Activated CD4-positive, alpha-beta memory T cell treated with anti-CD3 and anti-CD28 coated beads for 36 hours (primary cell): ENCODE measurements at places on chromosomes 4 and X.

- no peaks in the 10 kb centered on the region for H3K27me3 ChIP-seq
- H3K36me3 ChIP-seq: no peaks in the 10 kb centered on the region
- no peak for DNase-seq
- no peaks in the 10 kb centered on the region for H3K4me1 ChIP-seq
Measured at GRCh38 chrX:95076449-95076848, 1402.4 kb downstream of the FAM133A start.

GRCh38 chrX:53133400-53133799 lies 39.5 kb downstream of the KANTR start:
- peaks cover 9% of the 10 kb centered on the region for H3K36me3 ChIP-seq
- no peak for DNase-seq
- no peaks in the 10 kb centered on the region for H3K27me3 ChIP-seq
- H3K27ac ChIP-seq: no peak overlapping the region
- H3K4me3 ChIP-seq: no peak overlapping the region

DNA sequence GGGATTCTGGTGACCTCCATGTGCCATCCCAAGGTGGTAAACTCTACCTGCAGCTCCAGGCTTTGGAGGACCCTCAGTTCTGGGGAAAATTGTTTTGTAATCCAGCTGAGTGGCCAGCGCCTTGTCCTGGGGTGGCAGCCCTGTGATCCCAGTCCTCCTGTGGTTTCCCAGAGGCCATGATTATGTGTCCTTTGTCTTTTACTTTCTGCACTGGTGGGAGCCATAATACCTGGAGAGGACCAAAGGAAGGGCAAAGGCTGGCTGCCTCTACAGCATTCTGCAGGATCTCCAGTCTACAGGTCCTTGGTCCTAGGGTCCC lies 64.0 kb downstream of the NBDY start:
- H3K4me1 ChIP-seq: peaks cover 24% of the 10 kb centered on the region
- H3K4me3 ChIP-seq: no peak overlapping the region
- H3K27me3 ChIP-seq: no peaks in the 10 kb centered on the region
- no peak overlapping the region for H3K27ac ChIP-seq

DNA sequence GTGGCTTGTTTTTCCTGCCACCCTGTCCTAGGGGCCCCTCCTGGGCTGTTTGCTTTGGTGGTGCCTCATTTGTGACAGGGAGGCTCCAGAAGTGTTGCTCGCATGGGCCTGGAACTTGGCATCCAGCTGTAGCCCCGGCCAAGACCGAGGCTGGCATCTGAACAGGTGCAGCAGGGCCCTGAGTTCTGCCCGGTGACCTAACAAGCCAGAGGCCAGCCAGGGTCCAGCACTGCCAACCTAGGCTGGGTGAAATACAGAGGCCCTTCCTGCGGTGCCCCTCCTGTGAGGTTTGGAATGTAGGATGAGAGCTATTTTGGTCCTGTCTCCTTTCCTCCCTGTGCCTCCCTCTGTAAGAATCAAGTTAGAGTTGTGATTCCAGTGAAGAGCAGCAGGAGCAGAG lies 58.5 kb downstream of the STARD8 start:
- H3K4me3 ChIP-seq: no peak overlapping the region
- H3K36me3 ChIP-seq: no peaks in the 10 kb centered on the region
- H3K27me3 ChIP-seq: no peaks in the 10 kb centered on the region
- H3K27ac ChIP-seq: no peak overlapping the region

DNA sequence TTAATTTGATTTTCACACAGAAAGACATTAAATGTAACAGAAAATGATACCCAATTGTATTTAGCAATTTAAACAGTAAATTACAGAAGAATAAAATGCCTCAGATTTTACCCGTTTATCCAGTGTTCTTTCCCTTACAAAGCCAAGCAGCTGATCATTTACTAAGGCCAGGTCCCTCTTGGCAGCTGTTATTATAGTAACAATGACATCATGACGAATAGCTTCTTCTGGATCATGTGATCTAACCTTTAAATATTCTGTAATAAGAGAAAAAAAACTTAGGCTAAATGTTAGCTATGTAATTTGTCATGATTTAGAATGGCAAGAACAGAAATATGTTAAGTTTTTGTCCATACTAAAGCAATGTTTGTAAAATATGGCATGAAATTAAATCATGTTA lies 69.4 kb downstream of the PDS5A start:
- H3K4me1 ChIP-seq: peaks cover 6% of the 10 kb centered on the region
- no peaks in the 10 kb centered on the region for H3K27me3 ChIP-seq
- peaks cover 24% of the 10 kb centered on the region for H3K36me3 ChIP-seq
- no peak for DNase-seq
- H3K4me3 ChIP-seq: no peak overlapping the region
- no peak overlapping the region for H3K27ac ChIP-seq

DNA sequence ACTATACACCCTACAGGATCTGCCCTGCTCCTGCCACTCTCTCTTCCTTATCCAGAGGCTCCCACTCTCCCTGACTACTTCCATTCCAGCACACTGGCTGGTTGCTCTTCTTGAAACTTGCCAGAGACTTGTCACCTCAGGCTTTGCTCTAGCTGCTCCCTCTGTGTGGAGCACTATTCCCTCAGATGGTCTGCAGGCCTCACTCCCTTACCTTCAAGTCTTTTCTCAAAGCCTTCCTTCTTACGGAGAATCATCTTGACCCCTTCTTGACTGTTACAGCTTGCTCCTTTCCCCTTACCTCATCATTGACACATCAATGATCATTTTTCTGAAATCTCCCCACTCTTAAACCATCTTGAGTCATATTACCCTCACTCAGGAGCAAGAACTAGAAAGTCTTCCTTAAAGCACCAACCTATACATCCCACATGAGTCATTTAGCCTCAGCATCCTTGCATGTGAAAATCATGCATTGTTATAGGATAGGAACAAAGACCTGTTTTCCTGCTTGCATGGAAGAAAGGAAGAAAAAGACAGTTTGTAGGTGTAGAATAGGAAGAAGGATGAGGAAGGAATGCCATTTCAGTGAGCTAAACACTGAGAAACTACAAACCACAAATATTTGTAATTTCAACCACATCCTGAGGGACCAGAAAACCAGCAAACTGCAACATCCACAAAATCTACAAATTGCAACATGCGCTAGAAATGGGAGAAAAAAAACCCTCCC lies 55.7 kb downstream of the ANTXR2 start:
- no peak overlapping the region for H3K27ac ChIP-seq
- no peak overlapping the region for H3K4me3 ChIP-seq

DNA sequence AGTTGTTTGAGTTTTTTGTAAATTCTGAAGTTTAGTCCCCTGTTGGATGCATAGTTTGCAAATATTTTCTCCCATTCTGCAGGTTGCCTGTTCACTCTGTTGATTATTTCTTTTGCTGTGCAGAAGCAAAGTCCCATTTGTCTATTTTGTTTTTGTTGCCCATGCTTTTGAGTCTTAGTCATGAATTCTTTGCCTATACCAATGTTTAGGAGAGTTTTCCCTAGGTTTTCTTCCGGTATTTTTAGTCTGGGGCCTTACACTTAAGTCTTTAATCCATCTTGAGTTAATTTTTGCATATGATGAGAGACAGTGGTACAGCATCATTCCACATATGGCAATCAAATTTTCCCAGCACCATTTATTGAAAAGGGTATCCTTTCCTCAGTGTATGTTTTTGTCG lies 405.8 kb upstream of the RPS6KA3 start:
- no peak overlapping the region for H3K27ac ChIP-seq
- no peak for DNase-seq
- H3K36me3 ChIP-seq: no peaks in the 10 kb centered on the region
- H3K4me1 ChIP-seq: no peaks in the 10 kb centered on the region

GRCh38 chr4:92099861-92100260 lies 203.9 kb upstream of the GRID2 start:
- DNase-seq: no peak
- H3K36me3 ChIP-seq: no peaks in the 10 kb centered on the region
- no peaks in the 10 kb centered on the region for H3K27me3 ChIP-seq
- H3K4me1 ChIP-seq: no peaks in the 10 kb centered on the region

DNA sequence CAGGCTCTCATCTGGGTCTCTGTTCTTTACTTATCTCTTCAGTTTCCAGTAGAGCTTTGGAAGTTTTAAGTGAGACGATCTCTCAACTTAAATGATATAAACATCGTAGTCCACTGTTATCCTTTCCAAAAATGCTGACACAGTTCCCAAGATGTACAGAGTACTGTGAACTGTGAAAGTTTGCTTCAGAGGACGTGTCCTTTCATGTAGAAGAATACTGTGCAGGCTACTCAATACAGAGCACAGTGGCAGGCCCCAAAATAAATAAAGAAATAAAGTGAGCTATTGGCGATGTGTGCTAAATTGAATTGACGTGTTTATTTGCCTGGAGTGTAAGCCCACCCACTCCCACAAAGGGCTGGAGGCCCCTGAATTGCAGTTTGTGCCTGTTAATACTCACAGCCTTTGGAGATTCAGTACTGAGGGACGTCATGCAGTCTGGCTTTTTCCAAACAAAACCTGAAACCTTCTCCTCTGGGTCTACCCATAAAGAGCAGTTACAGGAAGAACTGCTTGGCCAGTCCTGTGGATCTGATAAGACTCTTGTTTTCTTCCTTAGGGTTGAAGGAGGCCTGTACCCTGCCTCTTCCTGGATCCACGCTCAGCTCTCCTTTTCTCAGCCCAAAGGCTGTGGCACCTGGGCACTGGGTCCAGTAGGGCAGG lies 66.1 kb downstream of the SOWAHB start:
- no peaks in the 10 kb centered on the region for H3K27me3 ChIP-seq
- no peak overlapping the region for H3K27ac ChIP-seq
- DNase-seq: no peak

GRCh38 chr4:106996490-106996889 lies 39.6 kb downstream of the DKK2 start:
- no peaks in the 10 kb centered on the region for H3K4me1 ChIP-seq
- H3K36me3 ChIP-seq: no peaks in the 10 kb centered on the region
- H3K4me3 ChIP-seq: no peak overlapping the region
- H3K27ac ChIP-seq: no peak overlapping the region
- no peaks in the 10 kb centered on the region for H3K27me3 ChIP-seq
- no peak for DNase-seq

GRCh38 chr4:103168993-103169392 lies 29.1 kb downstream of the CENPE start:
- no peaks in the 10 kb centered on the region for H3K27me3 ChIP-seq
- H3K27ac ChIP-seq: no peak overlapping the region
- no peak for DNase-seq
- peaks cover 40% of the 10 kb centered on the region for H3K36me3 ChIP-seq
- H3K4me3 ChIP-seq: no peak overlapping the region

DNA sequence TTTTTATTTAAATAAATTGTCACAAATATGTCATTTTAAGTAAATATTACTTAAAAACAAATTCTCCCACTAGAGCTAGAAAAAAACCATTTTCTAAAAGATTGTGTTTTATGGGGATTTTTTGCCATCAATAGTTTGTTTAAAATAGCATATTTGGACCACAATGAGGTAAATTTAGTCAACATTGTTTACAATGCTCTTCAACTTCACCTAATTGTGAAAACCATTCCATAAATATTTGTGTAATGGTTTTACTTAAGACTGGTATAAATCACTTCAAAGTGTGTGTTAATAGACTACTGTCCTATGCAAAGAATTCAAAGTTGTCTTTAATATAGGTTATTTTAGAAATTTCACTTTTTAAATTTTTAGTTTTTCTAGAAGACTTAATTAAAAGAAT lies 1004.2 kb downstream of the PCDH18 start:
- no peaks in the 10 kb centered on the region for H3K4me1 ChIP-seq
- no peaks in the 10 kb centered on the region for H3K27me3 ChIP-seq
- H3K36me3 ChIP-seq: no peaks in the 10 kb centered on the region
- DNase-seq: no peak
- H3K4me3 ChIP-seq: no peak overlapping the region

DNA sequence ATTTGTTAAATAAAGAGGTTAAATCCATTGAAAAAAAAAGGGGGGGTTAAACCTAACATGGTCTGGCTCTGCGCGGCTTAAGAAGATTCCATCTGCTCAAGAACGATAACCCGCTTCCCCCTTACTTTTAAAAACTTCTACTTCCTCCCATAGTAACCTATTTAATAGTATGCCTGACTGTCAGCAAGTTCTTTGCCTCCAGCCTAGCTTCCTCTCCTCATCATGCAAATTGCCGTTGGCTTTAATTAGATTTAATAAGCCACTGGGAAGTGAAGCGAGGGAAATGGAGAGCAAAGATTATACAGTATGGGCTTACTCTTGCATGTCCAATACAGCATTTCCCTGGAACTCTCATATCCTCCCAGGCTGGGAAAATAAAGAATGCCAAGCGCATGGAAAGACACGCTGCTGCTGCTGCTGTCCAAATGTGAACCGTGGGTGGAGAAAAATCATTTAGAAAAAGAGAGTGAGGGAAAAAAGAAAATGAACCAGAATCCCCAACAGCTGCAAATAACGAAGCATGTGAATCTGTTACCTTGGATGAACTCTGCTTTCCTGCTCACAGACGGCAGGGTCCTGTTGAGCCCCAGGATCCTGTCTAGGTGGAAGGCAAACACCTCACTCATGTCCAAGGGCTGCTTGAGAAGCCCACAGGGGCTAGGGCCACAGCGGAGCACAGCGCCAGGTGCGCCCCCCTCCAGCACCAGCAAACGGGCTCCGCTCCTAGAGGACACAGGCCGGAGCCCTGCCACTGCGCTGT lies 2.7 kb downstream of the GASK1B start:
- peaks cover 17% of the 10 kb centered on the region for H3K27me3 ChIP-seq
- H3K4me3 ChIP-seq: no peak overlapping the region
- H3K36me3 ChIP-seq: no peaks in the 10 kb centered on the region
- DNase-seq: no peak
- H3K27ac ChIP-seq: no peak overlapping the region

DNA sequence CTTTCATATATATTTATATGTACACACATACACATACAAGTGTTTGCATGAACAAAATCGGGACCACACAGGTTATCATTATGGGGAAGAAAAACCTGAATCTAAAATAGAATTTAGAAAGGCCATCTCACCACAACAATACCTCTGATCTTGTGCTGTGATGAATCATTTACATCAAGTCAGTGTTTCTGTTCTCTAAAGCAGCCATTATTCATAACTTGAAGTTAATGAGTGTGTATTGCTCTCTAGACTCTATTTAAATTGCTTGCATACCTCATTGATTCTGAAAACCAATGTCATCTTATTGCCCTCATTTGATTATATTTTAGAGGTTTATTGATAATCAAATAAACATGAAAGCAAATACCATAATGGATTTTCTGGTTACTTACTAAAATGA lies 71.6 kb downstream of the FAM114A1 start:
- H3K27me3 ChIP-seq: no peaks in the 10 kb centered on the region
- H3K4me1 ChIP-seq: peaks cover 41% of the 10 kb centered on the region
- no peak overlapping the region for H3K4me3 ChIP-seq
- DNase-seq: no peak
- peaks cover 2% of the 10 kb centered on the region for H3K36me3 ChIP-seq
- peak overlapping the region; percentile 68 for H3K27ac ChIP-seq
